ENCODE measurements at places on chromosomes 1 and 21.

GRCh38 chr1:219439376-219439775 lies 173.5 kb downstream of the ZC3H11B start:
- DNase-seq: no peak

- DNase-seq: no peak
Measured at GRCh38 chr1:3577300-3577699, 34.0 kb downstream of the MEGF6 start.

- no peak for DNase-seq
Measured at GRCh38 chr1:109928591-109929111, 18.0 kb downstream of the CSF1 start.

DNA sequence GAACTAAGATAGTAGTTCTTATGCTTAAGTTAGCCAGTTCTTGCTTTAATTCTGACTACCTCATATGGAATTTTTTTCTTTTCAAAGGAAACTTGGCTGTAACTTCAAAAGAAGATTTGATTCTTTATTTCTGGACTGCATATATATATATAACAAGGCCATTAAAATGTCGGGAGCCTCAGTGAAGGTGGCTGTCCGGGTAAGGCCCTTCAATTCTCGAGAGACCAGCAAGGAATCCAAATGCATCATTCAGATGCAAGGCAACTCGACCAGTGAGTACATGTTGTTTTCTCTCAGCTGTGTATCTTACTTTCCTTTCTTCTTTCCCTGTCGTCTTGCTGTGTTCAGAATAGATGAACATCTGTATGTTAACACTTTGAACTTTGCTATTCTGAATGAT lies 21.8 kb downstream of the KIF1B start:
- DNase-seq: no peak

- no peak for DNase-seq
Measured at GRCh38 chr1:220448217-220448616, 79.7 kb upstream of the MARK1 start.

DNA sequence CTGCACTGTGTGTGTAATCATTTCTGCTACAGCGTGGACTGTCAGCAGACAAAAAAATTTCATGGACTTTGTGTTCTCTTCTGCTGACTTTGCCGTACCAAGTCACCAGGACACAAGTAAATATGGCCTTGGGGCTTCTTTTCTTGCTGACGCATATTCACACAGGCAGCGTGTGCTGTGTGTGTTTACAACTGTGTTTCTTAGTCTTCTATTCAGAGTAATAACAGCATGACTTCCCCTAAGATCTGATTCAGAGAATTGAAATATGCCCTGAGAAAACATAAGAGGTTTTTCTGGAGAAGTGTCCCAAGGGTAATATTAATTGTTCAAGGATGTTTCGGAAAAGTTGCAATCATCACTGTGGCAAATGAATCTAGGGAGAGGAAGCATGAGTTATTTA lies 47.1 kb upstream of the DYNLT5 start:
- no peak for DNase-seq

DNA sequence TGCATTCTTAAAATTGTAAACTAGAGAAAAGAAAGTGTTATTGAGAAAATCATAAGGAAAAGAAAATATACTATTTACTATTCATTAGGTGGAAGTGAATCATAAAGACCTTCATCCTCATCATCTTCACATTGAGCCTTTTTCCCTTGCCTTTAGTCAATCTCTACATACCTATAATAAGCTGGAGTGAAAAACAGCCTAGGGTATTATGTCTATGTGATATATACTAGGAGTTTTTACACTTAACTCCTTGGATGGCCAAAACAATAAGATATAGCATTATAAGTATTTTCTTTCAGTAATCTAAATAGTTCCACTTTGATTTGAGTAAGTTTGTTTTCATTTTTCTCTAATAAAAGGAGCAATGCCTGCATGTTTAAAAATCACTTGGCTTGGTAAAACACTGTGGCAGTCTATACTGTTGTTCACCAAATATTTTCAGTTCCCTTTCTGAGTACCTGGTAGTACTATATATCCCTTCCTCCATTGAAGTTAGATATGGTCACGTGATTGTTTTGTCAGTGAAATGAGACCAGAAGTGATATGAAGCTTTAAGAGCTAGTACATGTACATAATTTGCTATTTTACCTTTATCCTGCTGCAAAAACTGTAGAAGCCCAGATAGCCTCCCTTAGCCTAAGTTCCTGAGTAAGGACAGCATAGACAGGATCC lies 78.3 kb downstream of the CLEC20A start:
- DNase-seq: no peak
